ENCODE measurements at places on chromosomes 5 and 9.

DNA sequence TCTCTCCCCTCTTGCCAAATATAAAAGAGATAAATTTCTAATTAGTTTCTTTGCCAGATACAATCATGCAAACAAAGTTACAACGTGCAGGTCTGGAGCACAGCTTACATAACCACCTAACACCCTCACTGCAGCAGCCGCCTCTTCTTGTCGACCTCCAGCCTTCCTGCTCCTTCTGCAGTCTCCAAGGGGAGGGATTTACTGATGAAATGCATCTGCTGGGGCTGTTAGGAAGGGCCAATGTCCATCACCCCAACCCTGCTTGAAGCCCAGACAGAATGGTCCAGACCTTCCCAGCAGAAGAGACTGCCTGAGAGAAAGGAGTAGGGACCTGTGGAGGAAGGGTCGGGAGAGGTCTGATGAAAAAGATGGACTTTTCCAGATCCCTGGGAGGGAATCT is 15.2 kb downstream of the KCNV2 start:
- DNase-seq, result no peak

- DNase-seq, result no peak
Measured at GRCh38 chr9:35859310-35859989, 10.8 kb downstream of the OR13J1 start.

DNA sequence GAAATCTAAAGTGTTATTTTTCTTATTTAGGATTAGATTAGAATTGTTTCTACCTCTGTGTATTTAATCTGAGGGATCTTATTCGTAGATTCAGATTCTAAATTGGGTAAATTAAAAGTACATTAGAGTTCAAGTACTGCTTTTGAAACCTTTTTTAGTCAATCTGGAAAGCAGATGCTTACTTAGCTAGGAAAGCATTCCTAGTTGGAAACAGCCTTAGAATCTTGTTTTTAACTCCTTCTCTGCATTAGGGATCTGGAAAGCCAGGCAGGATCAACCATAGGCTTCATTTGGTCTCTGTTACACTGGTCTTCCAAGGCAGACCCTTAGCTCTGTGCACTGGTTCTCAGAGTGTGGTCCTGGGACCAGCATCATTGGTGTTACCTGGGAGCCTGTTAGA is 247.4 kb downstream of the NR3C1 start:
- no peak for DNase-seq

- DNase-seq, result no peak
Measured at GRCh38 chr9:77751341-77752091, 103.4 kb upstream of the GNA14 start.

DNA sequence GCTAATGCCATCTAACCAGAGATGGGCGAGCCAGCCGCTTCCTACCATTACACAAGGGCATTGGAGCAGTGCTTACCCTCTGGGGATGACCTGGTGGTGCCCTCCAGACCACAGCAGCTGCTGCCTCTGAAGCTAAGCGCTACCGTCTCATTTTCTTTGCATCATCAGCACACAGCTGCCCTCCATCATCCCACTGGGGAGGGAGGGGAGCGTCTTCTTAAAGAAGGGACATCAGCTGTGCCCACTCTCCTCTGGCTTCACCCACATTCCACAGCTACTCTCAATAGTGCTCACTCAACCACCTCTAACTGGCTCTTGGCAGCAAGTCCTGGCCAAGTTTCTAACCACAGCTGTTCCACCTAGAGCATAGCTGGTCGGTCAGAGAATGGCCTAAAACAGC is 503.4 kb downstream of the NFIB start:
- no peak for DNase-seq

- DNase-seq, result no peak
Measured at GRCh38 chr5:31113101-31113500, 80.4 kb upstream of the CDH6 start.

DNA sequence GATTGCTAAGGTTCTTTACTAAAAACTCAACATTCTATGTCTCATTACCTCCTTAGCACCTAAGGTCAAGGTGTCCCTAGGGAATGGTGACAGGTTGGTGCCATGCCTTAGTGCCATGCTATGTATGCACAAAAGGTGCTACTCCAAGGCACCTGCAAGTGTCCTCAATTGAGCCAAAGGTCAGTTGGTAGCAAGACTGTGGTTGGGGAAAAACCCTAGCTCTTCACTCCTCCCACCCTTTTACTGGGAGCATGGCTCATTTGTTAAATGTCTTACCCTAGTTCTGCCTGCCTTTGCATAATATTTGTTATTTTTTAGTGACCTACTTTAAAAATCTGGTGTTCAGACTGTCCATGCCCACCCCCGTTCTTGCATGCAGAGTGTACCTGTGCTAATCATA is 17.0 kb downstream of the ACO1 start:
- DNase-seq, result no peak

GRCh38 chr9:16102154-16102553 is 549.3 kb downstream of the CCDC171 start:
- DNase-seq, result no peak

DNA sequence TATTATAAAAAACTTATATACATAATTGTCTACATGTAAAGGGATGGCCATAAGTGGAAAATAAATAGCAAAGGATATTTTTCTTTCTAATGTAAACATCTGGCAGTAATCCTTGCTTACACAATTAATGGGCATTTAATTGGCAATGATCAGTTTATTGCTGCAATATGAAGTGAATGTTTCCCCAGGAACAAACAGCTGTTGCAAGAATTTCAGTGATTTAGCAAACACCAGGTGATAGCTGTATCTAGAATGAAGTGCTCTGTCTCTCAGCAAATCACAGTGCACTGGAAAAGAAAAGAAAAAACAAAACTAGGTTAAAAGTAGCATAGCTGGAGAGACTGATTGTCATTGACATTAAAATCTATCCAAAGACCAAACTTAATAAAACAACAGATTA is 594.5 kb upstream of the ARRDC3 start:
- no peak for DNase-seq

DNA sequence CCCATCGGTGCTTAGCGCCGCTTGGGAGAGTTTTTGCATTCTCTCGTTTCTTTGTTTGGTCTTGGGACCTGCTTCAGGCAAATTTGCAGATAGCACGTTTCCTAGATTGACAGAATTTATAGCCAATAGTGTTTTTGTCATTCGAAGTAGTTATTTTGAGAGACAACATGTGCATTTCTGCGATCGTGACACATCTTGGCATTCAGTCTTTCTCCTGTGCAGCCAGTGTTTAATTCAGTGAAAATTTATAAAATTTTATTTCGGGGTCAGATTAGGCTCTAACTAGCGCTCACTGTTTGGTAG is 830 bp downstream of the PRRC1 start:
- DNase-seq, result no peak

DNA sequence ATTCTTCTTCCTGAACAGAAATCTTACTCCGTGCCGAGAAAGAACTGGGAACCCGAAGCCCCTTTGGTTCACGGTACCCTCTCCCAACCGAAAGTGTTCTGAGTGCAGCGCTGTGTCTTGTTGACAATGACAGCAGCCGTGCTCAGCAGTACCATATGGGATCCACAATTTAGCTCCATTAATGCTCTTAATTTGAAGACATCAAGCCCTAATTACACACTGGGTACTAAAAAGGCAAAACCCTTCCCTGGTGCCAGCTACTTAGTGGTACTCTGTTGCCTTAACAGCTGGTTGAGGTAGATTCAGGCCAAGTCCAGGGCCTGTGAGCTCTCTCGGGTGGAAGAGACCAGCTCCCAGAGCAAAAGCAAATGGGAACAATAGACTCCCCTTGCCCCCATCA is 24.5 kb downstream of the DDX31 start:
- DNase-seq, result no peak

DNA sequence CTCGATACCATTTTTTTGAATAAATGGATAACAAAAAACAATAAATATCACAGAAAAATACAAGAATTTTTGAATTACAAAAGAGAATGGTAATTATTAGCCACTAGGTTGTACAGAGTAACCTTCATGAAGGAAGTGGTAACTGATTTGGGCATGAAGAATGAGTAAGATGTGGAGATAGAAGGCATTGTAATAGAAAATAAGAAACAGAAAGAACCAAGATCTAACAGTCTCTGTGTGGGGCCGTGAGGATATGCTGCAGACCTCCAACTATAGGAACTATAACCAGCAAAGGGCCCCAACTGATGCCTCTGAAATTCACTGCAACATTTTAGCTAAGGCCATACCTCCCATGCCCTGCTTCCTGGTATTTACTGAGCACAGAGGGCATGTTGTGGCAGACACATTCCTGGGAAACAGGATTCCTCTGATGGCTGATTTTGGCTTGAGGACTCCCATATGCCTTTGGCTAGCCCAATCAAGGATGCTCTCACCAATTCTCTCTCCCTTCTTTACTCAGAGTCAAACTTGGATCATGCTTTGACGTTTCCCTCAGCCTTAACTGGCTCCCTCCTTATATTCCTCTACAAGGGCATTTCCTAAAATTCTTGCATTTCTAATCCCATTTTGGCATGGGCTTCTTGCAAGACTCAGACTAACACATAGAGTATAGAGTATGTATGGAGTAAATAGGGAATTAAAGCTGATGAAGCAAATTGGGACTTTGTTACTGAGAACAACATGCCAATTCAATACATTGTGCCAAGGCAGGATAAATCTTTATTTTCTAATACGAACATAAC is 208.9 kb downstream of the PDE4D start:
- DNase-seq, result no peak

DNA sequence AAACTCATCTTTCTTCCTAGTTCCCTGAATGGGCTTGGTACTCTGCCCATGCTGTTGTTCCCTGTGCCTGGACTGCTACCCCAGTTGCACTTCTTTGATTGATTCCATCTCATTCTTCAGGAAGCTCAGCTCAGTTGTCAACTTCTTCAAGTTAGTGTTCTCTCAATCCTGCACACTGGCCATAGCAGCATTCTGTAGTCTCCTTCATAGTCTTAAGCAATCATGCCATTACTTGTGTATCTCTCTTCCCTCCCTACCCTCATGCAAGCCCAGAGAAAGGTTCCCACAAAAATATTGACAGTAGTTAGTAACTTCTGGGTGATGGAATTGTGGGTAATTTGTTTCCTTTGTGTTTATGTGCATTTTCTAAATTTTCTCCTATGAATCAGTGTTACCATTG is 5.5 kb downstream of the KDM4C start:
- DNase-seq, result no peak

DNA sequence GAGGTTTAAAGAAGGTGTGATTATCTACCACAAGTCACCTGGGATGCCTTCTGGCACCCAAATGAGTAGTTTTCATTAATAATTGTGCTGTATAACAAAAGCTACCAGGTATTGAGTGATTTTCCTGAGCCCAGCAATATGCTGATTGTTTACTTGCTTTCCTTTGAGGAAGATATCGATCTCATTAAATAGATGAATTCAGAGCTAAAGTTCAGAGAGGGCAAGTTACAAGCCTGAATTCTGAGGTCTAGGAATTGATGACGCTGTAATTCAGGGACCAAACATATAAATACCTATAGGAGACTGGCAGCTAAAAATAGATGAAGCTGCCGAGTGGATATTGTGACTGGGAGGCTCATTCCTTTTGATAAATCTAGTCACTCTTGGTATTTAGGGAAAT is 1.1 kb downstream of the ERCC6L2 start:
- DNase-seq, result no peak

DNA sequence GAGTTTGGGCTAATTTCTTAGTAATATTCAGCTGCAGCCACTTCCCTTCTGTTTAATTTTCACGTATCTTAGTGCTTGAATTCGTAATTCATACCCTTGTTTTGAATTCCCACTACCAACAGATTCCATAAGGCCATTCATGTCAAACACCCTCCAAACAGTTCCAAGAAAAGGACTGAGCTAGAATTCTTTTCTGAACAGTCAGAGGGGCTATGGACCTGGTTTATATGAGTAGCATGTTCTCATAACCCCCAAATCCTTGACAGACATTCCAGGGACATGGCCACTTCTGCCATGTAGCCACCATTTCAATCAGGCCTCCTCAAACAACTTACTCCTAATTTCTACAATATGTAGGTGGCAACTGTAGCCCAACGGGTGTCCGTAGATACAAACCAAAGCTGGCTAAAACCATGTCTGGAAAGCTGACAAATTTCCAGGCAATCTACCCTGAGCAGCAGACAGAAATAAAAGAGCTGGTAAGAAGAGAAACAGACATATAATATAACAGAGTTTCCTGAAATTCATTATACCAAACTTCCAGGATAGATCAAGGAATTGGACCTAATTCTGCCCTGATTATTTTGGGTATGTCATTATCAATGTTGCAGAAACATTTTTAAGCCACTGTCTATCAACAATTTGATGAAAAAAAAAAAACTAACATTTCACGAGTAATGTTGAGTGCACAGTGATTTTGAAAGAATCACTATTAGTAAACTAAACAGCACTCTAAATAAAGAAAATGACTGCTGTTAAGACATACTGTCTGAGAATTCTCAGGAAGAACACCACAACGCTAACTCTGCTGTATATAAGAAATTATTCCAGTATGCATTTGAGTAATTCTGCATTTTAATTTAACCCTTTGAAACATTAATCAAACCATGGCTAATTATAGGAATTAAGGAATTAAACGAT is 40.7 kb downstream of the EBF1 start:
- no peak for DNase-seq

DNA sequence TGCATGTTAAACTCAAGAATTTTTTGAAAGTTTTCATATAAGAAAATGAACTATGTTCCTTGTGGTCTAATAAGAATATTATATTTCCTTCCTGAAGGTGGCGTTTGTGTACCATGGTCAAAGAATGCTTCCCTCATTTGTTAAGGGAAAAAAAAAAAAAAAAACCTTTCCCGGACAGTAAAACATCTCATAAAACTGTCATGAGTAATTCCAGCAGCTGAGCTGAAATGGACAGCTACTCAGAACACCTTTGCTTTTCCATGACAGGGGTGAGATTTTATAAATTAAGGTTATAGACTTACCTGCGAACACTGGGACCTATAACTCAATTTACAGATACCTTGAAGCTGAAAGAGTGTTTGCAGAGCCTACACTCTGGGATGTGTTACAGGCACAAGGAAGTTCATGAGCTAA is 113.2 kb upstream of the RANBP3L start:
- DNase-seq, result no peak

GRCh38 chr5:14228219-14228618 is 85.1 kb downstream of the TRIO start:
- no peak for DNase-seq

DNA sequence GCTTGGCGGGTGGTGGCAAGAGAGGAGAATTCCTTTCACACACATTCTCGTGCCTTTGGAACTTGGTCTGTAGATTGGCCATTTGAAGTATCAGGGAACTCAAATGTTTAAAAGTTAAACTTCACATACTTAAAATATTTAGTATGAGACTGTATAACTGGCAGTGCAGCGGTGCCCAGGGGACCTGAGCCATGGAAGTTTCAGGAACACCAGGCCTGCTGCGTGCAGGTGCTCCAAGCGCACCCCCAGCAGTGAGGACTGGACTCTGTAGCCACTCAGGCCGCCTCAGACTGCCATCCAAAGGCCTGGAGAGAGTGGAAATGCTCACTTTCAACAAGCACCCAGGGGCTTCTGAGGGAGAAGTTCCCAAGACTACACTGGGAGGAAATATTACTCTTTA is 273.5 kb upstream of the IRX2 start:
- no peak for DNase-seq
